ENCODE measurements at places on chromosomes 6 and 20. TPM values are rescaled to one million over a fixed set of nuclear protein-coding genes. Genes with fewer than 3 reads are reported as not detected.

- DNase-seq, result no peak
Measured at GRCh38 chr6:38218235-38218634, 398.7 kb downstream of the ZFAND3 start.

The PBOV1 gene
- total RNA-seq, result not detected

DNA sequence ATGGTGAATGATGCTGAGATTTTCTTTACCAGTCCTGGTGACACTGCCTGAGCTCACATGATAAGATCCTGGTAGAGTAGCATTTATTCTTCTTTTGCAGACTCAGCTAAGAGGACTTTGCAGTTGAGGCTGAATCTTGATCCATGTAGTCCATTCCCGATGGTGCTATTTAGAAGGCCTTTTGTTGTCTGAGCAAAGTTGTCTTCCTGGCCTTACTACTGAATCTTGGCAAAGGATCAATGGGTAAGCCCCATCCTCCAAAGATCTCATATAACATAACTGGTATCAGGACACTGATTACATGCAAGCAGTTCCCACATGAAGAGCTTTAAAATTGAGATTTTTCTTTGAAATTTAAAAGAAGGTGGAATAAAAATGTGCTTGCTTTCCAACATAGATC, 291.6 kb downstream of the SOX4 start:
- DNase-seq, result no peak

The DDAH2 gene
- 107 TPM for total RNA-seq

- no peak for DNase-seq
Measured at GRCh38 chr6:73796881-73797280, 100.9 kb downstream of the CD109 start.

GRCh38 chr6:36353411-36353915, 16.8 kb upstream of the BNIP5 start:
- no peak for DNase-seq

- DNase-seq, result no peak
Measured at GRCh38 chr6:142414462-142415250, 112.8 kb downstream of the ADGRG6 start.

All from HT-29 (cell line).